ENCODE measurements at places on chromosomes 6 and 20.

DNA sequence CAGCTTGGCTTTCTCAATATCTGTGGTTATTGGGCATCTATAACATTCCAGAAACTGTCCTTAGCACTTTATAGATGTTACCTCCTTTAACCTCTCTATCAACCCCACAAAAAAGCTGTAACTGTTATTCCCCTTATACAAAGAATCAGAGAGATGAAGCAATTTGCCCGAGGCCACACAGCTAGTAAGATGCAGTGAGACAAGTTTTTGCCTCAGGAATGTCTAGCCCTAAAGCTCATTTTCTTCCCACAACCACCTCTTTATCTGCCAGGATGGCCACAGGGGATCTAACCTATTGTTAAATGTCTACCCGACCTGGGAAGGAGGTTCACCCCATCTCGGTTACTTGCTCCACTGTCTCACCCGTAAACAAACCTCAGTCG lies 31.9 kb upstream of the TCP11 start:
- no peak for DNase-seq

DNA sequence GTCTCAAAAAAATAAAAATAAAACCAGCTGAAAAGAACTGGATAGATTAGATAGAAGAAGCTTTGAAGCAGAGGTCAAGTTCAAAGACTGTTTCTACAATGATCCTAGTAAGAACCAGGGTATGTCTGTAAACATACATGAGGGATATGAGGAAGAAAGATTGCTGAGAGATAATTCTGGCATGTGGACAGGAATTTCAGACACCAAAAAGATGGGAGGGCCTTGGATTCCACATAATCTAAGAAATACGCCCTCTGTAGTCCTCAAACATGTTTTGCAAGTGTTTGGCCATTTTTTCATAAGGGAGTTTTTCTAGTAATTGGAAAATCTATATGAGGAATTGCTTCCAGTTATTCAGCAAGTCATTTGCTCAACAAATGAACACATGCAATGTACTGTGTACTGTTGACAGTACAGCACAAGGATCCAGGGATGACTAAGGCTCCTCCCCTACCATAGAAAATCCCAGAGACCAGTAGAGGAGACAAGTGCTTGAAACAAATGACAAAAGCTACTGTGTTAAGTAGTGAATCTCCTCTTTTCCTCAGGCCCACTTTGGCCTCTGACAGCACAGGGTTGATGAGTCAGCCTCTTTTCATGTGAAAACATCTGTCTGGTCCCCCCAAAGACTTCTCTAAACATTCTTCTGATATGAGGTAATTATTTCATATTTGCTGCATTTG lies 795.9 kb downstream of the MAFB start:
- DNase-seq, result no peak

GRCh38 chr6:13354331-13355042 lies 26.1 kb upstream of the TBC1D7 start:
- DNase-seq, result no peak

DNA sequence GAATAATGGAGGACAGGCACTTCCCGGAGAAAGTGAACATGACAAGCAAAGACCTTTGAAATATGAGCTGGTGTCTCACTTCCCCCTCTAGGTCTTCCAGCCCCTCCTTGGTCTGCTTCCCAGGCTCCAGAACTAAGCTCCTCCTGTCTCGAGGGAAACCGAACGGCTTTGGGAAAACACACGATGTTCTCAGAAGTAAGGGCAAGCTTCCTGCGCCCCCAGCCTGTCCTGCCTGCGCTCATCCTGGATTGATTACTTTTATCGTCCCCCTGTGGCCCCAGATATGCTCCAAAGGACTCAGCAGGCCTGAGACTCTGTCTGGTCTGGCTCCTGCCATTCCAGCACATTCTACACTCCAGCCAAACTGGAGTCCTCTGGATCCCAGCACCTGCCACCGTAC lies 83.4 kb downstream of the ZNF217 start:
- DNase-seq, result no peak

- DNase-seq, result peak; percentile 14
These were observed 156.8 kb upstream of the KCNQ5 start for GRCh38 chr6:72464791-72465691.
